ENCODE measurements at places on chromosomes 2 and 18.

GRCh38 chr2:43131051-43131889, 95.1 kb downstream of the ZFP36L2 start:
- DNase-seq: peak; percentile 86

GRCh38 chr2:65215946-65216345, 11.7 kb upstream of the ACTR2 start:
- no peak for DNase-seq

DNA sequence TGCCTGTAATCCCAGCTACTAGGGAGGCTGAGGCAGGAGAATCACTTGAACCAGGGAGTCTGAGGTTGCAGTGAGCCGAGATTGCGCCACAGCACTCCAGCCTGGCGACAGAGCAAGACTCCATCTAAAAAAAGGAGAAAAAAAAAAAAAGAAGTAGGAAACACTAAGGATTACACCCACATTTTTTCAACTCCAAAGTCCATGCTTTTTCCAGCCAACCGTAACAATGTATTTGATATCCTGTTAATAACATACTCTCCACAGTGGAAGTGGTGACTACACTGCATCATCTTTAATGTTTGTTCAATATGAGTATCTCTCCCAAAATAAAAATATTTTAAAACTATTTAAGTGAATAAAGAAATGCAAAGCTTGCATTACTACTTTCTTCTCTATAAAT, 481.6 kb upstream of the ACVR2A start:
- DNase-seq: no peak

DNA sequence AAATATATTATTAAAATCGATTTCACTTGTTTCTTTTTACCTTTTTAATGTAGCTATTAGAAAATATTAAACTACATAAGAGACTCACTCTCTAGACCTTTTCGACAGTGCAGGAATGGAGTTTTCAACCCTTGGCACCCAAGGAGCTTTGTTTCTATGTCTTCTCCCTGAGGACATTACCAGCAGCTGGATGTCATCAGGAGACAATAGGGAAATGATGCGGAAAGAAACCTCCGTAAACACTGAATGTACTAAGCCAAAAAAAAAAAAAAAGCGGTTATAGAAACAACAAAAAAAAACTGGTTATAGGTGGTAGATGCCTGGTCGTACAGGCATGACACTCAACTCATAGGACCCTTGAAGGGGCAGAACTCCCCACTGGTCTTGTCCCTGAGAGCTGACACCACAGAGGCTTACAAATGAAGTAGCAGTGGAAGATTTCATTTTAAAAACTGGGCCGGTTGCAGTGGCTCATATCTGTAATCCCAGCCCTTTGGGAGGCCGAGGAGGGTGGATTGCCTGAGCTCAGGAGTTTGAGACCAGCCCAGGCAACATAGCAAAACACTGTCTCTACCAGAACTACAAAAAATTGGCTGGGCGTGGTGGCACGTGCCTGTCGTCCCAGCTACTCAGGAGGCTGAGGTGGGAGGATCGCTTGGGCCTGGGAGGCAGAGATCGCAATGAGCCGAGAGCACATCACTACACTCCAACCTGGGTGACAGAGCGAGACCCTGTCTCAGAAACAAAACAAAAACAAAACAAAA, 23.8 kb downstream of the THAP4 start:
- peak; percentile 85 for DNase-seq
